Germinal center (tissue), 1 donor: ENCODE measurements at places on chromosomes 5 and 9.

DNA sequence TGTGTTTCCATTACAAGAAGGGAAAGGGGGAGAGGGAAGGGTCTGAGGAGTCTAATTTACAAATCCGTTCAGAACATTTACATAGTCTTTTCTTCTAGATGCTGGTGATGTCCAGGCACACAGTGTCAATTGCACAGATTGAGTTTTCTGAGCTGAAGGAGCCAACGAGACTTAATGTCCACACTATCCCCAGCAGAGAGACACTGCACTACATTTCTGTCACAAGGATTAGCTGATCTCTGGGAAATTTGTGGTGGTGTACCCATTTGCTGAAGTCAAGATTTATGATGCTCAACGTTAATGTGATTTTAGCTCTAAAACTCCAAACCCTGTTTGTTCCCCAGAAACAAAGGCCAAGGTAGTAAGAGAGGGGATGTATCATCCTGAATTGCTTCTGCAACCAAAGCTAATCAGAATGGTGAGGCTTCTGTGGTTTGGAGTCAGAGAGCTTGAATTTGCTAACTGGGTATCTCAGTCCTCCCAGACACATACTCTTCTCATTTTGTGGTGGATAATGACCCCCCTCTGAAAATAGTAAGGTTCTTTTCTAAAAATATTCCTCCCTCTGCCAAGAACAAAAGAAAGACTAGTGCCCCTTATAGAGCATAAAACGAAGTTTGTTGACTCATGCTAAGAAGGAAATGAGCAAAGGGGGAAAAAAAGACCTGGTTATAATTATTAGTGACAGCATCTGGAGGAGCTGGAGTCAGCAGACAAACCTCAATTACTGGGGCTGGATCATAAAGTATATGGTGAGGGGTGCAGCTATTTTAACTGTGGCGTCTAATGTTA lies 416.9 kb downstream of the PSAT1 start:
- DNase-seq: no peak

DNA sequence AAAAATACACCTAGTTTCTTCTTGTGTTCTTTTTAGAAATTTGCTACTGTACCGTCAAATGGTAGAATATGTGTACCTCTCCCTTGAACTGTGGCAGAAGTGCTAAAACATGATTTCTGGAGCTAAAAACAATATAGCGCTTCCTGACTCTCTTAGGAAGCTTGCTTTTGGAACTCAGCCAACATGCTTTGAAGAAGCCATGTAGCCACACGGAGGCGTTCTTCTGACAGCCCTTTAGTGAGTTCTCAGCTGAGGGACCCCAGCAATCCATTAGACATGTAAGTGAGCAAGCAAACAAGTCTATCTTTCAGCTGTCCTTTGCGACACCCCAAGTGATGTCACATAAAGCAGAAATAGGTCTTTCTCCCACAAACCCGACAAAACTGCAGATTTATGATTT lies 917.0 kb downstream of the CDH9 start:
- no peak for DNase-seq

- DNase-seq: no peak
Measured at GRCh38 chr9:110224583-110224982, 16.6 kb upstream of the C9orf152 start.

GRCh38 chr5:178213003-178213461 lies 8.7 kb downstream of the HNRNPAB start:
- no peak for DNase-seq

DNA sequence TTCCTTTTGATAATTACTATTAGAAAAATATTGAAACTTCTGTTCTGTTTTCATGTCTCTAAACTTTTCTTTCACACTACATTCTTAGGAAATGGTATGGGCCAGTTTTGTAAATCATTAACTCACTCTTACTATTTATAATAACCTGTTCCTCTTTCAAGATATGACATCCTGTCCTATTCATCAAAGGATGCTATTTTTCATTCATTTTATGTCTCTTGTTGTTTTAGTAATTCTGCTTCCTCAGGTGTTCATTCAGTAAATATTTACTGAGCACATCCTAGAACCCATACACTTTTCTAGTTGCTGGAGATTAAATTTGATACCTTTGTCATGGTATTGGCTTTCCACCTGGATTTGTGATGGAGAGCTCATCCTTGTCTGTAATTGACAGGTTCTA lies 58.0 kb downstream of the GDA start:
- no peak for DNase-seq

- peak; percentile 17 for DNase-seq
Measured at GRCh38 chr9:128412120-128412790, 8.4 kb upstream of the CERCAM start.

GRCh38 chr5:172172912-172173563 lies 15.0 kb downstream of the STK10 start:
- no peak for DNase-seq

DNA sequence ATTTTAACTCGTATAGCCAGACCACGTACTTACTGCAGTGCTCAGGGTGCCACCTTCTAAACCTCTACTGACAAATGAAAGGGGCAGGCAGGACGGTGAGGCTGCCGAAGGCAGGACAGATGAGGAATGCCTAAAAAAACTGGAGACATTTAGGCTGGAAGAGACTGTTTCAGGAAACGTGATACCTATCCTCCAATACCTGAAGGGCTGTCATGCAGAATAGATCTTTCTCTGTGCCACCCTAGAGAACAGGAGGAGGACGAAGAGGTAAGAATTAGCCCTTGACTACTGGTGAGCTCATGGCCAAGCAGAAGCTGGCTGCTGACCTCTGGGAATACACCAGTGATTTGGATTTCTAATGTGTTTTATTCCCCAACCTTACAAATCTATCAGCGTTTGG lies 139.4 kb downstream of the EFNA5 start:
- no peak for DNase-seq

DNA sequence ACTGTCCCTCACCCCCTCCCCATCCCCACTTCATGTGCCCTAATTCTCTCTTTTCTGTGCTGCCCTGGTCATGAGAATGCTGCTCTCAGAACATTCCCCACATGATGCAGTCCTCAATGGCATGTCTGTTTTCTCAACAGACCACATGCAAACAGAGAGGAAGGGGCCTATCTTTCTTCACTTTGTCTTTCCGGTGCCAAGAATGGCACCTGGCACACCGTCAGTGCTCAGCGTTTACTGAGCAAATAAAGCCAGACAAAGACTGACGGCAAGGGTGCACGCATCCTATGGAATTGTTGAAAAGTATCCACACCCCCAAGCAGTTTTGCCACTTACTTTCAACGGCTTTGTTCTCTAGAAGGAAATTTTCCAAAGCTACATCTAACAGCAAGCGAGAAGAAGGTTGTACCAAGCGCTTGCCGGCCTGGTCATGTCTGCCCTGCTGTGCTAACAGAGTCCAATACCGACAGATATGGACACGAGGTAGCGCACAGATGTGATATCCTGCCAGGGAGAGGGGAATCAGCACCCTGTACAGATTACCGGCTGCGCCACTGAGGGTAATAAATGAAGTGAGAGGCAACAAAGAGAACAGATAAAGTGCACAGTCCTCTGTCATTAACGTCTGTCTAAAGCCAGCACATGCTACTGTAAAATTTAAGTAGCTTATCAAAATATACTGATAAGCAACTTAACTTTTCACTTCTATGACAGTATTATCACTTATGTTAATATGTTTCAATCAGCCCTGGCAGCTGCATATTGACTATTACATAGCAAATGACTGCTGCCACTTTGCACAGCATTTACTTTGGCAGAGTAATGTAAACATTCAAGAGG lies 251.7 kb downstream of the DENND1A start:
- no peak for DNase-seq

DNA sequence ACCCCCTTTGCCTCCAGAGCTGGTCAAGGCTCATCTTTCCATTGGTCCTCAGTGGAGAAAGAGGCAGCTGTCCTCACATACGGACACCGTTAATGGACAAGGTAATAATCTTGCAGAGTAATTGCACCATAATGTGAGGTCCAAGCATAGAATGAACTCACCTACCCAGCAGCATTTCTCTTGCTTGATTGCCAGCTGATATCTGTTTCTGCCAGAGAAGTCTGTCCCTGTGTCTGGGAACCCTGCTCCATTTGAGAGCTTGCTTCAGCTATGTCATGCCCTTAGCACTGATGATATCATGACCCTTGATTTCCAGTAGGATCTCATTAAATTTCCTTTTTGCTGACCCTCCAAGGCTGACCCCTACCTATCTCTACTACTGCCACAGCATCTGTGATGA lies 154.6 kb downstream of the PIK3R1 start:
- no peak for DNase-seq

- no peak for DNase-seq
Measured at GRCh38 chr5:151680944-151681427, 5.7 kb downstream of the SPARC start.

DNA sequence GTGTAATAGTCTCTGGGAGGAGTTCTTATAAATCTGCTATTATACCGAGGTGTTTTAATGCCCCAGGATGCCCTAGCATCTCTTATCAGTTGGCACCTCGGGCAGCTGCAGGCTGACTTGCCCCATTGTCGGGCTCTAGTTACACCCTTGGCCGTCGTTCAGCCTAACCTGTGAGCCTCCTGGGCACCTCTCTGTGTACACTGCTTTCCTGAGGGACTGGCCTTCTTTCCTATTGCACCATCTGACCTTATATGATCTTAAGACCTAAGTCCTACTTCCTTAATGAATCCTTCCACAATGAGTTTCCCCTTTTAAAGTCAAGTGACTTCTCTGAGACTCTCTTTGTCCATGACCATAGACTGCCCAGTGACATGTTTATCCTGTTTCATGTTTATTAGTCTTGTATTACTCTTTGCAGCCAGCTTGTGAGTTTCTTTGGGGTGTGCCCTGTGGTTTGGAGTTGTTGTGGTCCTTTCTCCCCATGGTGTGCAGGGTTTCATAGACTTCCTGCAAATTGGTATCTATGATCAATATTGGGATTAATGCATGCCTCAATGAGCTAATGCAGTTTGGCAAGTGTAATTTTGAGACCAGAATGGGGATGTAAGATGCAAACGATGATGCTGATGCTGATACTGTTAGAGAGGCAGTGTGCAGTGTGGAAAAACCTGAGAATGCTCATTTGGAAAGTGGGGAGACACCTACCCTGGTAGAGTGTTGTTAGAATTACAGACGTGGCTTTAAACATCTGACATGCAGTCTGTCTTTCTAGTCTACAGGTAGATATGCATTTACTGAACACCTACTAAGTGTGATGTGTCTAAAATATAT lies 4.9 kb downstream of the DAPK1 start:
- no peak for DNase-seq

GRCh38 chr9:4796988-4797853 lies 4.5 kb downstream of the RCL1 start:
- DNase-seq: peak; percentile 19

GRCh38 chr9:31028137-31028536 lies 1356.3 kb upstream of the ACO1 start:
- DNase-seq: no peak

GRCh38 chr5:180093651-180094382 lies 22.3 kb upstream of the RNF130 start:
- DNase-seq: no peak

DNA sequence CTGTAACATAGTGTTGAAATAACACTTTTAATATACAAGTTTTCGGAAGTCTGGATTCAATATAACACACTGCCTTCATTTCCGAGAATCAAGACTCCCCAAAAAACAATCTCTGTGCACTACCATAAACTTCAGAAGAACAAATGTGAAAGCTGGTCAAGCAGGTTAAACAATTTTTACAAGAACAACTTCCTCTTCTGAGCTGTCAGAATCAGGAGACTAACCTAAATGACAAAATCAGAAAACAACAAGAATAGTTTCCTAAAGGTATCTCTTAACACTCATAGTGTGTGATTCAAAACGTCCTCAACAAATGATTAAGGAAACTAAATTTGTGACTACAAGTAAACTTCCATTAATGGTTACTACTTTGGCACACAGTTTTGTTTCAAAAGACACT lies 11.6 kb downstream of the C9orf72 start:
- no peak for DNase-seq

DNA sequence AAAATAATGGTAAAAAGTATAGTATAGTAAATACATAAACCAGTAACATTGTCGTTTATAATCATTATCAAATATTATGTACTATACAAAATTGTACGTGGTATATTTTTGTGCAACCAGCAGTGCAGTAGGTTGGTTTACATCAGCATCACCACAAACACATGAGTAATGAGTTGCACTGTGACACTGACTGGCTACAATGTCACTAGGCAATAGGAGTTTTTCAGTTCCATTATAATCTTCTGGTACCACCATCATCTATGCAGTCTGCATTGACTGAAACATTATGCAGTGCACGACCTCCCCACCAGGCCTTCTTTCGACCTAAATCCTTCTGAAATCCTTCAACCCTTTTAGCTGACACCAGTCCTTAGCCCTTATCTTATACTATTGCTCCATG lies 105.8 kb downstream of the SREK1 start:
- no peak for DNase-seq

DNA sequence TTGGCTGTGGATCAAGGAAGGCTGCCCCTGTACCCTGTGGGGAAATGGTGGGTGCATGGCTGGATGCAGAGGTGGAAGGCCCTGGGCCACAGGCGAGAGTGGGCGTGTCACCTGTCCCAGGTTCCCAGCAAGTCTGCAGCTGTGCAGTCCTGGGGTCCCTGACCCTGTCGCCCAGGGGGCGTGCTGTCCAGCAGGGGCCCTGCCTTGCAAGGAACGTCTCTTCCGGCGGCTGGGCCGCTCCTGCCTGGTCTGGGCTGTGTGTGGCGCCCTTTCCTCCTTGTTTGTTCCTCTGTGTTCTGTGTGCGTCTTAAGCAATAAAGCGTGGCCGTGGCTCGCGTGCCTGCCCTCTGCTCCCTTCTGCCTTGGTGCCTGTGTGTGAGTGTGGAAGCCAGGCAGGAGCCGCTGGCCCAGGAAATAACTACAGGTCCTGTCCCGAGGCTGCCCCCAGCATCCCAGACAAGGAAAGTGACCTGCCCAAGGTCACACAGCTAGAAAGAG lies 8.4 kb downstream of the SLC2A6 start:
- no peak for DNase-seq

- no peak for DNase-seq
Measured at GRCh38 chr5:178378527-178379484, 146.2 kb upstream of the PHYKPL start.

DNA sequence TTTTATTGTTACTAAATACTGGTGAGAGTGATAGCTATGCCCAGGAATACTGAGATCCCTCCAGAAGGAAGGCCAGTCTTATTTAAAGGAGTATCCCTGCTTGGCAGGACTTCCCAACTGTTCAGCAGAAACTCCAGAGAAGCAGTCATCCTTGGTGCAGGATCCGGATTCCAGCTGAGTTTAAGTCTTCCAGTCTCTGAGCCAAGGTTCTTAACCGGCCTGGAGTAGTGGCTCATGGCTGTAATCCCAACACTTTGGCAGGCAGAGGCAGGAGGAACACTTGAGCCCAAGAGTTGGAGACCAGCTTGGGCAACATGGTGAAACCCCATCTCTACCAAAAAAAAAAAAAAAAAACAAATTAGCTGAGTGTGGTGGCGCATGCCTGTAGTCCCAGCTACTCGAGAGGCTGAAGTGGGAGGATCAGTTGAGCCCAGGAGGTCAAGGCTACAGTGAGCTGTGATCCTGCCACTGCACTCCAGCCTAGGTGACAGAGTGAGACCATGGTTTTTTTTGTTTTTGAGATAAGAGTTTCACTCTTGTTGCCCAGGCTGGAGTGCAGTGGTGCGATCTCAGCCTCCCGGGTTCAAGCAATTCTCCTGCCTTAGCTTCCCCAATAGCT lies 7.6 kb downstream of the NAIF1 start:
- no peak for DNase-seq
